ENCODE measurements at places on chromosomes 3 and 15.

DNA sequence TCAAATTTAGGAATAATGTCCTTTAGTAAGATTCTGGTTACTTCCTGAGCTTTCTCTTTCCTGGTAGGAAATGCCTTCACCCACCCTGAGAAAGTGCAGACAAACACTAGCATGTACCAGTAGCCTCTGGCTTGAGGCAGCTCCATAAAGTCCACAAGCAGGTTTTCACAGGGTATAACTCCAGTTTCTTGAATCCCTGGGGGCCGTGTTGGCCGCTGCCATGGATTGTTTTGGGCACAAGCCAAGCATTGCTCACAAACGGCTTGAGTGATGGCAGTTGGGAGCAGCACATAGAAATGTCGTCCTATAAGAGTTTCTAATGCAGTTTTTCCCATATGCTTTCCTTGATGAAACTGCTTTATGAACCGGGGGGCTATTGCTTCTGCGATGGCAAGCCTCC, 164.1 kb downstream of the STXBP5L start:
- DNase-seq = no peak

DNA sequence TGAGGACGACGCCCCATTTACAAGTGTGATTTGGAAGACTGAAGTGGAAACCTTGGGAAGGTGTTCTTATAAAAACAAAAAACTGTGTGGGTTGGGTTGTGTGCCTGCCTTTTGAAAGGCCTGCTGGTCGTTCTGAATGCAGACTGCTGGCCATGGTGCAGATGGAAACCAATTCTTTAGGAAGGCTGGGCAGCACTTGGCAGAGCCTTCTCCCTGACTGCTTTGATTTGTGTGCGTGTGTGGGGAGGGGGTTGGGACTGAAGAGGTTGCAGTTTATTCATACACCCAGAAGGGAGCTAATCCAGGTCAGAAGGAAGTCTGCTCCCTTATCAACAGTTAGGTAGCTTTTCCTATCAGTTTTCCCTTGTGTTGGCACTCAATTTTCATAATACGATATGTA, 288.7 kb downstream of the SOX2 start:
- no peak for DNase-seq

GRCh38 chr3:106688464-106688863, 688.8 kb upstream of the CCDC54 start:
- DNase-seq = no peak

DNA sequence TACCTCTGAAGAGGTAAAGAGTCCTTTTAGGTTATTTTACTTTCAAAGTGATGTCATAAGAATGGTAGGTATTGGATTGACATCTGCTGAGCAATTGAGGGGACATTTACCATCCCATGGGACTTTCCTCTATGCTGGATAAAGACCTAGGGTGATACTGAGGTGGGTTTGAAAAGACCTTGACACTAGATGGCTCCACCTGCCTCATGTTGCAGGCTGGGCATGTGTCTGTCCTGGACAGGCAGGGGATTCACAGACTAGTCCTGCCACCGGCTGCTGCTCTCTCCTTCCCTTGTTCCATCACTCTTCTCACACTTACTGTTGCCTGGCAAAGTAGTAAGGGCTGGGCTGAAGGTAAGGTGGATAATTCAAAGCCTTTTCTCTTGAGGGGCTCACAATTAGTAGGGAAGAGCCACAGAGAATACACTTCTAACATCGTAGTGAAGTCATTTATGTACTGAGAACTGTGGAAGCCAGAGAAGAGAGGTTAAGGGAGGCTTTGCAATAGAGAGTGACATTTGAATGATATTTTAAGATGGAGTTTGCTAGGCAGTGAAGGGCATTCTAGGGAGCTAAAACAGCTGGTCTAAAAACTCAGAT, 27.7 kb downstream of the TRAK1 start:
- DNase-seq = no peak

GRCh38 chr15:89379251-89379695, 44.6 kb upstream of the POLG start:
- no peak for DNase-seq

DNA sequence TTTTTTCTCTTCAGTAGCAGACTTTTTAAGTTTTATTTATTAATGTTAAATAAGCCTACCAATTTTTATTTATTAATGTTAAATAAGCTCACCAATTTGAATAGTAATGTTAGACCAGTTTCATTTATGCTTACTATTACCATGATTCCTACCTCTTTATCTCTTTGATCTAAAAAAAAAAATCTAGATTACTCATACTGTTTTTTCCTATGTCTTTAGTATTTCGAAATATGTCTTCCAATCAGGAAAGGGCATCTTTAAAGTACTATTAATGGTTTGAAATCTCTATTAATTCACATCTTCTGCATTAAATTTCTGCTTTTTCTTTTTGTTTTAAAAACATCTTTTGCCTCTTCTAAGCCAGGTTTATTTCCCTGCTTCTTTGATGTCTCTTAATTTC, 27.5 kb upstream of the MAPKBP1 start:
- DNase-seq = no peak

DNA sequence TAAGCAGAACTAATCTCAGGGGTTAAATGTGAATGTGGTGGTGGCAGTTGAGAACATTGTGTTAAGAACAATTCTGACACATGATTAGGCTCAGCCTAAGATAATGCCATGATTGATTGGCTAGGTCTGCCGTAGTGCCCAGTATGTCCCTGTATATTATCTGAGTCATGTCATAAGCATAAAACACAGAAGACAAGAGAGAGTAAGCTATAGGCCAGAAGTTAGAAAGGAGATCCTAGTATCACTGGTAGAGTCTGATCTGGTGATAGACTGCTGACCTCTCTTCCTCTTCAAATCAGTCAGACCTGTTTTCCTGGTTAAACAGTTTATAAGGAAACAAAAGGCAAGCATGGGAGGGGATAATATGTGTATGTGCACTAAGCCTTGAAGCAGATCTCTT, 30.1 kb upstream of the ATP8B4 start:
- DNase-seq = no peak

DNA sequence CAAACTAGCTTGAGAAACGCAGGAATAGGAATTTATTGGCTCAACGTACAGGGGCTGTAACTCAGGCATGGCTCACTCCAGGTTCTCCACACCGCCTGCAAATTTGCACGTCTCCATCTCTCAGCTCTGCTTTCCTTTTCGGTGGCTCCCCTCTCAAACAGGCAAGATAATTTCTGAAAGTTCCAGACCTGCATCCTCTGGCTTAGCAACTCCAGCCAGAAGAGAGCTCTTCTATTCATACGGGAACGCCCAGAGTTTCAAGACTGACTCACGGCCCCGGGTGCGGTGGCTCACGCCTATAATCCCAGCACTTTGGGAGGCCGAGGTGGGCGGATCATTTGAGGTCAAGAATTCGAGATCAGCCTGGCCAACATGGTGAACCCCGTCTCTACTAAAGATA, 139.7 kb upstream of the BNIP2 start:
- DNase-seq = no peak

DNA sequence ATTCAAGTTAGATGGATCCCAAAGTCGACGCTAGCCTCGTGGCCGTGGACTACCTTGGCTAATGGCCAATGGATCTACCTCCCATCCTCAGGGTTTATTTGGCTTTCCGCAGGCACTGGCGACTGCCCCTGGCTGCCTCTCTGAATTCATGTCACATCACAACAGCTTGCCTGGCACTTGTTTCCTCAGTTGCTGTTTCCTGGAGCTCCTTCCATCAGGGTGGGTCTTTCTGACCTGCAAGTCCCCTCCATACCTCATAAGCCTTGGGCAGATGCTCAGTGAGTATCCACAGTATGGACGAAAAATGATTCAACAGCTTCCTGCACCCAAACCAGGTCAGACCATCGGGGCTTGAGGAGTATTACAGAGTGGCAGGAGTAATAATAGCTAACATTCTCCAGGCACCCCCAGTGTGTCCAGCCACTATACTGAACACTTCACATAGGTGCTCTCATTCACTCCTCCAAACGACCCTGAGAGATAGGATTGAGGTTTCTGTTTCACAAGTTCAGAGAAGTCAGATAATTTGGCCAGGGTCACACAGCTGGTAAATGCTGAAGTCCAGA, 311.5 kb downstream of the TLE3 start:
- DNase-seq = no peak

GRCh38 chr3:187880441-187880840, 135.2 kb upstream of the BCL6 start:
- no peak for DNase-seq

DNA sequence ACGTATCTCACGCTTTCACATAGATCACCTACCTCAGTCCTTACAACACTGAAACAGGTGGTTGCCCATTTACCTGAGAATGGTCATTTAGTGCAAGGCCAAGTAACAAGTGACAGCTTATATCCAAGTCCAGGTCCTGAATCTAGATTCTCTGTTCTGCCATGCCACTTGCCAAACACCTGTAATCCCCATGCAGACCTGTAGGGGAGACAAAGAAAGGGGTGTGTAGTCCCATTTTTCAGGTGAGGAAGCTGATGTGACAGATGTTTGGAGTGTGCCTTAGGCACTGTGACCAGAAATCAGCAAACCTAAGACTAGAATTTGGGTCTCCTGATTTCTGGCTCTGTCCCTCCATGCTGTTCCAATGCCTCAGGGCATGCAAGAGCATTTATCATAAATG, 12.7 kb downstream of the ZNF35 start:
- no peak for DNase-seq

- DNase-seq = no peak
These were observed 237.7 kb upstream of the WNT5A start for GRCh38 chr3:55724821-55725220.

DNA sequence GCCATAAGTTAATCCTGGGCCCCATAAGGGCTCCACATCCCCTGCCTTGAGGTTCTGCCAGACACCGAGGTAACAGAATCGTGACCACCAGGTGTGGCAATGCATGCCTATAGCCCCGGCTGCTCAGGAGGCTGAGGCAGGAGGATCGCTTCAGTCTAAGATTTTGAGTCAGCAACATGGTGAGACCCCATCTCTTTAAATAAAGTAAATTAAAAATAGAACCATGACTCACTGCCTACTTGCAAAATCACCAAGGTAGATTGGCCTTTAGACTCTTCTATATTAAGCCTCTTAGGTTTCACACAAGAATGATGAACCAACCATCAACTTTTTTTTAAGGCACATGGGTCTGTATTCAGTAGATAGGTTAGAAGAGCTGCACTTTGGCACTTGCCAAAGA, 9.7 kb downstream of the WDR5B start:
- no peak for DNase-seq

GRCh38 chr3:50221411-50222168, 14.4 kb upstream of the GNAI2 start:
- no peak for DNase-seq

DNA sequence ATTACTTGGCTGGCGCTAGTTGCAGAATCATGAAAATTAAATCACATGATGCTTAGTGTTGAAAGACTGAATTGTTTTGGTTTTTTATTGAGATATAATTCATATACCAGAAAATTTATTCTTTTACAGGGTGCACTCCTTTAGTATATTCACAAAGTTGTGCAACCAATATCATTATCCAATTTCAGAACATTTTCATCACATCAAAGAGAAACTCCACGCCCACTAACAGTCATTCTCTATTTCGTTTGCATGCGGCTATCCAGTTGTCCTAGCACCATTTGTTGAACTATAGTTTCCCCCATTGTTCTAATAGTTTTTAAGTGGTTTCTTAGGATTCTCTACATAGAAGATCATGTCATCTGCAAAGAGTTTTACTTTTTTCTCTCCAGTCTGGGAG, 3.7 kb downstream of the EHD4 start:
- no peak for DNase-seq

GRCh38 chr15:98668566-98669308, 20.4 kb downstream of the IGF1R start:
- no peak for DNase-seq
